Left ventricle myocardium superior (tissue), 1 donor: ENCODE measurements at places on chromosomes 1 and 21. TPM values are rescaled to one million over a fixed set of nuclear protein-coding genes. Genes with fewer than 3 reads are reported as not detected.
A peak's percentile ranks its signal among the peaks of the same experiment; 100 is the strongest.

The CTBS gene
- total RNA-seq: 6.7 TPM

The YOD1 gene
- total RNA-seq: 4.9 TPM

GRCh38 chr1:35640380-35641232, 720 bp downstream of the PSMB2 start:
- no peak for DNase-seq

The TFF1 gene
- not detected for total RNA-seq

The CAMK2N1 gene
- 9.9 TPM for total RNA-seq

DNA sequence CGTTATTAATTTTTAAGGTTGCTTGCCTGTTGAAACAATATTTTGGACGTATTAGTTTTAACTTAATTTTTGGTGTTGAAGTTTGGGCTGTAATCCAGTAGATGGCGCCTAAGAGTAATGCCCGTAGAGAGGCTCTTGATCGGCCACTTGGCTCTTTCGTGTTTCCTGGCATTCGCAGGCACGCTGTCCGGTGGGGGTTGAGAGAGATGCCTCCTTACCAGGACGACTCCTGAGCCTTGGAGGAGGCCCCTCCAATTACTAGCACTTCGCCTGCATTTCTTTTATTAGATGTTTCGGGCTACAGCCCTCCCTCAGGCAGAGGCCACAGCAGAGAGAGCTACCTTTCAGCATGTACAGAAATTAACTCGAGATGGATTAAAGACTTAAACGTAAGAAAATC, 12.0 kb downstream of the OR2M4 start:
- DNase-seq: no peak

DNA sequence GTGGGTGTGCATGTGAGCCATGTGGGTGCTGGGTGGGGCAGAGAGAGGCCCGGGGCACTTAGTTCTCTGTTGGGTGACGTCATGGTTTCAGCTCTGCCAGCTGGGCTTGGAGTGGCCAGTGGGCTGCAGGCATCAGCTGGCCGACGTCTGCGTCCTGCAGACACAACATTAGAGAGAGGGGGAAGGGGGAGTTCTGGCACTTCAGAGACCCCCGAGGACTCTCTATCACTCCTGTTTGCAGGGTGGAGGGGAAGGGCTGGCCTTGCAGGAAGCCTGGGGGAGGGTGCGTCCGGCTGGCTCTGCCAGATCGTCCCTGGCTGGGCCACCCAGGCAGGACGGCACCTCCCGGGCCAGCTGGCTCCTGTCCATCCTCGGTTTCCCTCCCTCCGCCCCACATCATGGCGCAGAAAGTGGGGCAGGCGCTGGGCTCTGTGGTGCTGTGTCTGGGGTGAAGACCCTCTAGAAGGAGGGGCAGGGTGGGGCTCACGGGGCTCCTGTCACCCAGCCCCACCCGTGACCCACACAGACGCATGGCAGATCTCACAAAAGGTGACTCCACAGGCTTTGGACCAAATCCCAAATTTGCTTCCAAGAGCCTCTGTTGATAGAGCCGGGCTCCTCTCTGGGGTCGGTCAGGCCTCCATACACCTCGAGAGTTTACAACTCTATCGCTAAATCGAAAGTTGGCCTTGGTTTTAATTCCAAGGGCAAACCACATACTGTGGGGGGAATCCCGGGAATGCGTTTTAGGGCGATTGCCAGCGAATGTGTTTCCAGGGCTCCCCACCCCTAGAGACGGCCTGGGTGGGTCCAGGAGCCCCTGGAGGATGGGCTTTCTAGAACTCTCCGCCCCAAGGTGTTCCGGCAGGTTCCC, 73.4 kb upstream of the TTC34 start:
- DNase-seq: no peak

DNA sequence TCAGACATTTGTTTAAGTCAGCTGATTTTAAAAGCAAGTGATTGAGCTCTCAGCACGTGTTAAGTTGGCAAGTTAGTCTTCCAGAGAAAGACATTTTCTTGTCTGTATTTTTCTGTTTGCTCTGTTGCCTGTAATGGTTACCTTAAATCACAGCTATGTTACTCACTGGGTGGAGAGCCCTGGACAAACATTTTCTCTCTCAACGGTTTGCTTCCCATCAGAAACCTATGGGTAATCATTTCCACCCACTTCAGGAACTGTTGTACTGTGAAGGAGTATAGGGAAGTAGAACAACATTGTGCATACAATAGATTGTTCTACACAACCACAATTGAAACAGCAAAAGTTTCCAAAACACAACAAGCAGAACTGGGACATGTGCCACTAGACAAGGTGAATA, 113.9 kb upstream of the DPT start:
- DNase-seq: no peak

GRCh38 chr21:30104241-30104640, 62.4 kb downstream of the CLDN17 start:
- no peak for DNase-seq

DNA sequence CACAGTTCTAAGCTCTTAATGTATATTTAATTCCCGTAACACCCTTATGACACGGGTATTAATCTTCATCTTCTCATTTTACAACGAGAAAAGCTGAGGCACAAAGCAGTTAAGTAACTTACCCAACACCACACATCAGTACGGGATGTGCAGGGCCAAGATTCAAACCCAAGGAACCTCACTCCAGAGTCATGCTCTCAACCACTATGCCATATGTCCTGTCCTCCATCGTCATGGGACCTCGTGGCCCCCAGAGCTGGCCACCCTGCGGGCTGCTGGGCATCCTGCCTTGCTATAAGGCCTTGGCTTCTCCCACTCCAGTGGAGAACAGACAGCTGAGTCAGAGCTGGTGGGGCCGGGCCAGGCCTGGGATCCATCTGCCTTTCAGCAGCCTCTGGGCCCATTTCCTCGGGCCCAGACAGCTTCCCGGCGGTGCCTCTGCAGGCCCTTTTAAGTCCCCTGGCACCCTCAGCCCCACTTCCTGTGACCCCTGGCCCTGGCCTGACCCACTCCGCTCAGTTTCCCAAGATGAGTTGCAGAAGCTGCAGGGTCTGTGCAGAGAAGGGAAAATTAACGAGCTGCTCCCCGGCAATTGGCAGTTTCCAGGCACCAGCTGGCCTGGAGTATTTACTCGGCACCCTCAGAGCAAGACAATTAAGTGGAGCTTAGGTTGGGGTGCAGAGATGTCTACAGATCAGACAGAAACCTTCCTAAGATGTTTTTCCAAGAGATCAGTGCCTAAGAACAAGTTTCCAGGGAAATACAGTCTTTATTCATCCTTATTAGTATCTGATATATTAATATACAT, 98.2 kb downstream of the EPHB2 start:
- peak; percentile 79 for DNase-seq

DNA sequence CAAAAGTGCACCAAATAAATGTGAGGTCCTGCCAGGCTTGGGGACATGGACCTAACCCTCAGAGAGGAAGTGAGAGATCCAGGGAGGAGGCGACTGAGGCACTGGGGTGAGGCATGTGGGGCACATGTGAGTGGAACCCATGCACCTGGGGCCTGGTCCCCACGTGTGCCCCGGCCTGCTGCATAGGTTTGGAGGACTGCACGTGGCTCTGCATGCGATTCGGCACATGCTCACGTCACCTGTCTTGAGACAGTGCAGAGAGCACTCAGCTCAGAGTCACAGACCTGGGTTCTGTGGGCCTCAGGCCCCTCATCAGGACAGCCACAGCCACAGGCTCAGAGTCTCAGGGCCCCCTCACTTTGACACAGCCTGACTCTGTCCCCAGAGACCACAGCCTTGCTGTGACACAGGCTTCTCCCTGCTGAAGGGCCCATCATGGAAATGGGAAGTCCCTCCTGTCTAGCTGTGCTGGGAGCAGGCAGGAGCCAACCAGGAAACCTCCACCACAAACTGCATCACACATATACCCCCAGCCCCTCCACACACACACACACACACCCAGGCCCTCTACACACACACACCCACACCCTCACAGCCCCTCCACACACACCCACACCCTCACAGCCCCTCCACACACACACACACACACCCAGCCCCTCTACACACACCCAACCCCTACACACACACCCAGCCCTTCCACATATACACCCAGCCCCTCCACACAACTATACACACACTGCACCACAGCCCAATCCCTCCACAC, 48.2 kb downstream of the SLC9A1 start:
- DNase-seq: no peak

DNA sequence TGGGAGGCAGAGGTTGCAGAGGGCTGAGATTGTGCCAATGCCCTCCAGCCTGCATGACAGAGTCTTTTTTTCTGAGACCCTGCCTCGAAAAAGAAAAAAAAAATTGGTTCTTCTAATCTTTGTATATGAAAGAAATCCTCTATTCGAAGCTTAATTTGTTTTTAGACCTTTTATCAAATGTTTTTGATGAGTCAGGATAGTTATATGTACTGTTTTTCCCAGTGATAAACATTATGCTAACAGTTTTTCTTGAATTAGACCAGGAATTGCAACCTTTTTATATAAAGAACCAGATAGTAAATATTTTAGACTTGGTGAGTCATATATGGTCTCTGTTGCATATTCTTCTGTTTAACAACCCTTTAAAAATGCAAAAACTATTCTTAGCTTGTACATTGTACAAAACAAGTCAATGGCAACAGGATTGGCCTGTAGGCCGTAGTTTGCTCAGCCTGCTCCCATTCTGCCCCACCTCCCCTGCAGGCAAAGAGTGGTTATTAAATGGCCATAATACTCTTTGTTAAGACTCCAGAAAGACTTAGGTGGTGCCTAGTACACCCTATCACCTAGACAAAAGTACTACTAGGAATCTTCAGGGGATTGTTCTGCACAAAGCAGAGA, 45.2 kb downstream of the LYST start:
- DNase-seq: no peak

The CALML6 gene
- not detected for total RNA-seq

The ARV1 gene
- total RNA-seq: 20.4 TPM

The CFHR1 gene
- not detected for total RNA-seq

The NMNAT2 gene
- total RNA-seq: 1.2 TPM

- DNase-seq: no peak
Observed at GRCh38 chr1:107464827-107465226, 324.0 kb downstream of the NTNG1 start.

- DNase-seq: no peak
Observed at GRCh38 chr21:45132841-45133573, 58.6 kb downstream of the ADARB1 start.

DNA sequence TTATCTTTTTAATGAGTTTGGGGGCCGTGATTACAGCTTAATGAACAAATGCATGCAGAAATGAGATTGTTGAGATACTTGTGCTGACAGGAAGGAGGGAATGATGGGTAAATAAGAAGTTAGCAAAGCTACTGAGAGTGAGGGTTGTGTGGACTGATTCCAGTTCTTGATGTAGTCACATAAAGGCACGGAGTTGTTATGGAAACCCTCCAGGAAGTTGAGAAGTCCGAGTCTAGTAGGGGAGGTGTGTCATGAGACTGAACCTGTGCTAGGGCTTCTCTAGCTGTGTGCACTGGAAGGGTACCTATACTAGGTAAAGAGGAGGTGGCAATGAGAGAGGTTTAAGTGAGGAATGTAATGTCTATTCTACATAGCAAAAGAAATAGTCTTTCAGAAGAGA, 475.7 kb downstream of the USP25 start:
- no peak for DNase-seq

The SLC45A1 gene
- 2.0 TPM for total RNA-seq

DNA sequence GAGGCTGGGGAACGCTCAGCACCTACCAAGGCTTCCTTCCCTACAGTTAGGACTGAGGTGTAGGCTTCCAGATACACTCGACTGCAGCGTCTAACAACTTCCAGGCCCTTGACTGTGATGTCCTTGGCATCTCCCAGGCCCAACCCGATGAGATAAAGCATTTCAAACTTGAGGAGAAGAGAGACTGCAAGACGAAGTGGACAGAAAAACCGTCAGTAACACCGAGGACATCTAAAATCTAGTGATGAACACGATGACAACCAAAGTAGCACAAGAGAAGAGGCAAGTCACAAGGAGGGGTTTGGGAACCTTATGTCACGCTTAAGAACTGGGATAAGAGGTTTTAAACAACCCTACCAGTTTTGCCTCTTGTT, 314 bp downstream of the DPH5 start:
- DNase-seq: no peak

- DNase-seq: no peak
Observed at GRCh38 chr1:232383455-232384123, 246.3 kb downstream of the SIPA1L2 start.

The SLAMF7 gene
- total RNA-seq: 0.50 TPM

DNA sequence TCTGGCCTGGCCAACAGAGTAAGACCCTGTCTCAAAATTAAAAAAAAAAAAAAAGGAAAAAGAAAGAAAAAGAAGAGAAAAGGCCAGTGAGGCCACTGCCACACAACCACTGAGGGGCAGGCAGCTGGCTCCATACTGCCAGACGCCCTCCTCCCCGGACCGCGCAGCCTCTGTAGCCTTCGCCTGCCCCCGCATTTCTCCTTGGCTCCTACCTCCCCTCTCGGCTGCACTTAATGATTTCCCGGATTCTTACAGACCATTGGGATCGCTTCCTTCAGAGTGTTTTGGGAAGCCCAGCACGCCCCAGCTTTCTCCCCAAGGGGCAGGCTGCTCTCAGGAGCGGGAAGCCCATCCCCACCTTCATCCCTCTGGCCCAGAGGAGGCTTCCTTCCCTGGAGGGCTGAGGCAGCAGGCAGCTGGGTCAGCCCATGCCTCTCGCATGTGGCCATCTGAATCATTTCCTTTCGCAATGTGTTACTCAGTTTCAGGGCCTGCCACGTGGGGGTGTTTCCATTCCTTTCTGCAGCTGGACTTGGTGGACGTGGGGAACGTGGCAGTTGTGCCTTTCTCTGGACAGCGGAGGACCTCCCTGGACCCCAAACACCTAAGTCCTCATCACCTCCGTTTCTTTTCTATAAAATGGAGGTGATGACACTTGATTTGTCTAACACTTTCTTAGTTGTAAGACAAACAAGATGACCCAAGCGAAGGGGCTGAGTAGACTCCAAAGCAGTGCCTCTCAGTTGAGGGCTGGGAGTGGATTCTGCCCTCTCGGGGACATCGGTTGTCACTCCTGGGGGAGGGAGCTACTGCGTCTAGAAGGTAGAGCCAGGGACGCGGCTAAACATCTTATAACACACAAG, 2.3 kb downstream of the SLC2A5 start:
- peak; percentile 73 for DNase-seq

DNA sequence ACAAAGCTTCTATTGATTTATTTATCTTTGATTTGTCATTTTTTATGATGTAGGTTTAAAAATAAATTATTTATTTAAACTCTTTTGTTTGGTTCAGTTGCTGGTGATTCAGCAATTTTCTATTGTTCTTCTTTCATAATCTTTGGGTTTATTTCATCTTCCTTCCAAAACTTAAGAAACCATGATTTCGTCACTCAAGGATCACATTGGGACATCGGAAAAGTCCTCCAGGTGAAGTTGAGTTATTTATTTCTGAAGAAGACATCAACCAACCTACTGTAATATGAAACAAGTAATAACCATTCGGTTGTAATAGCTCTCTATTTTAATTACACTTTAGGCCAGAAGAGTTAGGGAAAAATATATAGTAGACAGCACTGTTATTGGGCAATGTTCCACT, 23.0 kb upstream of the WLS start:
- DNase-seq: no peak

- DNase-seq: no peak
Observed at GRCh38 chr1:40049725-40050124, 9.2 kb downstream of the CAP1 start.

GRCh38 chr1:238961790-238962189, 424.6 kb upstream of the CHRM3 start:
- no peak for DNase-seq
